Fibroblast of skin of back (primary cell): ENCODE measurements at places on chromosomes 5 and 9.

DNA sequence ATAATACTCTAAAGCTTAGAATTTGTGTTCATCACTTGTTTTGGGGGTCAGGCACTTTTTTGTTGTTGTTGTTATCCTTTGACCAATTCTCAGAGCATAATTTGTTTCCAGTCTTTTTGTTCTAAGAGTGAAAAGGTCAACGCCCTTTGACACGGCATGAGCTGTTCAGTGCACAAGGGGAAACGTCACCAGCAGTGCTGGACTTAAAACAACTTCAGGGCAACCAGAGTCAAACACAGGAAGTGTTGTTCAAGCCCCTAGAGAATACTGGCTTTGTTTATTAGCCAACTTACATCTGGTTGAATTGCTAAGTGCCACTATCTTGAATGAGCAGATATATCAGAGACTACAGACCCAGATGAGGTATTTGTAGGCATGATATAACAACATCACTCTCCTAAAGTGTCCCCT, 368.9 kb downstream of the TMEM161B start:
- no peak for DNase-seq

- DNase-seq, result no peak
Measured at GRCh38 chr9:81549500-81550206, 139.7 kb downstream of the TLE1 start.

- no peak for DNase-seq
Measured at GRCh38 chr5:137847687-137848086, 20.0 kb upstream of the MYOT start.

GRCh38 chr9:18874069-18874468, 158.9 kb downstream of the SAXO1 start:
- no peak for DNase-seq

GRCh38 chr5:96563816-96564215, 98.4 kb upstream of the CAST start:
- no peak for DNase-seq

GRCh38 chr9:76996700-76997099, 22.8 kb upstream of the FOXB2 start:
- DNase-seq, result peak; percentile 36

DNA sequence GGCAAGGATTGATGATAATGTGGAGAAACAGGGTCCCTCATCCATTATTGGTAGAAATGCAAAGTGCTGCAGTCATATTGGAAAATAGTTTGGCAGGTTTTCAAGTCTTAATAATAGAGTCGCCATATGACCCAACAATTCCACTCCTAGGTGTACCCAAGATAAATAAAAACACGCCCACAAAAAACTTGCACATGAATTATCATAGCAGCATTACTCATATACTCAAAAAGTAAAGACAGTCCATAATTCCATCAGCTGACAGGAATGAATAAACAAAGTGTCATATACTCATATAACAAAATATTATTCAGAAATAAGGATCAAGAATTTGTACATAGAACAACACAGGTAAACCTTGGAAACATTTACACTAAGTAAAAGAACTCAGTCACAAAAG, 242.9 kb upstream of the FTMT start:
- DNase-seq, result no peak

GRCh38 chr9:34540827-34541226, 18.0 kb upstream of the ENHO start:
- DNase-seq, result peak; percentile 47

GRCh38 chr5:177426566-177427210, at the start of gene GRK6:
Gene GRK6 (plus strand): TSS chr5:177426676. CDS start chr5:177426846, 170 bp downstream.
- DNase-seq, result peak; percentile 40

DNA sequence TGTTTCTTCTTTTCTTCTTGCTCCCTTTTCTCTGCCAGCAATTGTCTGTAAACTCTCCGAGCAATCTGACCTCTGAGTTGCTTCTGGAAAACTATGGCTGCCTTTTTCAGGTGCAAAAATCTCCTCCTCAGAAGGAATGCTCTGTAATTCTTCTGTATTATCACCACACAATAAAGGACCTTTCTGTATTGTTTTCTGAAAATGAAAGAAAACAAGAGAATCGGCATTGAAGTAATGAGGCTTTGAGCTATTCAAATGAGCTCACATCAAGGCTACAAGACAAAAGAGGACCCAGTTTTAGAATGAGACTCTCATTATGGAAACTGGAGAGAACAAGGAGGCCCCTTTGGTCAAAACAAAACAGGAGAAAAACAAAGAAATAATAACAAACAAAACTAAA, 86.2 kb upstream of the RETREG1 start:
- no peak for DNase-seq

DNA sequence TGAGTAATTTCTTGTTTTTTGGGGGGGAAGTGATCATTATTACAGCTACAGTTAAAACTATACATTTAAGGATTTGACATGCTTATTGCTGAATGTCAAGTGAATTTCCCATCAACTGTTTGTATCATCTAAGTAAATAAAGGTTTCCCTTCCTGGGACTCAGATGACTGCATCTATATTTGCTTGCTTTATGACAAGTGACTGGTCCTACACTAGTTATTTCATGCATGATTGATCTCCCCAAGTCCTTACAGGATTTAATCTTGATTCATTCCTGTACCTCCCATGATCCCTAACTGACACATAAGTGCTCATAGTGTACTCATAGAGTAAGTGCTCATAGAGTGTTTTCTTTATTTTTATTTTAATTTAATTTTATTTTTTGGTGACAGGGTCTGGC, 2.8 kb downstream of the TXNDC8 start:
- no peak for DNase-seq

- no peak for DNase-seq
Measured at GRCh38 chr5:2178071-2178477, 295.3 kb upstream of the IRX4 start.

GRCh38 chr5:18699681-18700080, 1065.4 kb downstream of the TAF11L14 start:
- peak; percentile 22 for DNase-seq

GRCh38 chr5:66089384-66089783, 54.7 kb upstream of the SREK1 start:
- DNase-seq, result no peak

DNA sequence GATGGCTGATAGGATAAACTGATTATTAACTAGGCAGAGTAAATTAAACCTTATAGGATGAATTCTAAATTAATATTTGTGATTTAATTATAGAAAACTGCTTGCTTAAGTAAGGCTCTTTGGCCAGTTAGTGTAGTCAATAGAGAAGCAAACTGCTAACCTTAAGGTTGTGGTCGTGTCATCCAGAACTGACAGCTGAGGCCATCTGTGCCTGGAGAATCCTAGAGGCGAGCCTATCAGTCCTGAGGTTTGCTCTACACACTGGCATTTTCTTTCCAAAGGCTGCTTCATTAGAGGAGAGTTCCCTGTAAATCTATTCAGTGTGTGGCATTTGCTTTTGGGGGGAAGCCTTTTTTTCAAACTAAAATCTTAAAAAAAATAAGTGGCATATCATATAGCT, 169.2 kb downstream of the MEF2C start:
- no peak for DNase-seq

DNA sequence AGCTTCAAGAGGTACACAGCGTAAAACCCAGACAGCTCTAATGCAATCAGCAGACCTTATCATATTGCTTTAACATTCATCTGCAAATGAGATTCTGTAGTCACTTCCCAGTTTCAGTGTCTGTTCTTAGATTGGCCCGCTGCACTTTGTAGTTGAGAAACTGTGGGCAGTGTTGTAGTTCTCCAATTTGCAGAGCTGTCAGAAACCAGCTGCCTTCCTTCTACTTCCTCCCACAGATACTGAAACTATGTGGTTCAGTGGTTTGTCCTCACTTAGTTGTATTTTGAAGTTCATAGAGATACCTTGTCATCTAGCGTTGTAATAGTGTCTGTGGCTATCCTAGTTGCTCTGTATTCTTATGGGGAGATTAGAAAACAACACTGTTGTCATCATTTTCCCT, 39.6 kb upstream of the TRIM36 start:
- no peak for DNase-seq

GRCh38 chr9:79970146-79970425, 398.3 kb downstream of the TLE4 start:
- DNase-seq, result no peak

DNA sequence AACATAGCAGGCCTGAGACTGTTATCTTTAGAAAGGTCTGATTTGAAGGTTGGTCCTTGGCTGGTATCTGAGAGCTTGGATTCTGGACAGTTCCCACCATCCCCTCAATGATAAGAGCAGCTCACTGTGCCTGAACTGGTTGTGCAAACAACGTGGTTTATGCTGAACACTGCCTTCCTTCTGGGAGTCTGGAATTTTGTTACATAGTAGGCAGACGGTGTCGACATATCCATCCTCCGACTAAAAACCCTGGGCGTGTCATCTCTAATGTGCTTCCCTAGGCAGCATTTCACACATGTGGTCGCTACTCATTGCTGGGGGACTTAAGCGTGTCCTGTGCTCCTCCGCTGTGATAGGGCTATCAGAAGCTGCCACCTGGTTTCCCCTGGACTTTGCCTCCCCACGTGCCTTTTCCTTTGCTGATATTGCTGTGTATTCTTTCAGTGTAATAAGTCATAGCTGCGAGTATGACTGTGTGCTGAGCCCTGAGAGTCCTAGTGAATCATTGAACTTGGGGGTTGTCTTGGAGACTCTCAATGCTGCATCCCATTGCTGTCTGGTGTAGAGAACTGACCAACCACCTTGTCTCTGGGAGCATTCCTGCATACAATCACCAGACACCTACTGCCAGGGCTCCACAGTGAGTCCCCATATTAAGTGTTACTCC, 119.1 kb upstream of the TBC1D2 start:
- peak; percentile 95 for DNase-seq

GRCh38 chr9:81213456-81213855, 475.9 kb downstream of the TLE1 start:
- DNase-seq, result no peak

- no peak for DNase-seq
Measured at GRCh38 chr9:8188723-8189407, 389.3 kb upstream of the DMAC1 start.
